ENCODE measurements at places on chromosomes 6 and 20.

DNA sequence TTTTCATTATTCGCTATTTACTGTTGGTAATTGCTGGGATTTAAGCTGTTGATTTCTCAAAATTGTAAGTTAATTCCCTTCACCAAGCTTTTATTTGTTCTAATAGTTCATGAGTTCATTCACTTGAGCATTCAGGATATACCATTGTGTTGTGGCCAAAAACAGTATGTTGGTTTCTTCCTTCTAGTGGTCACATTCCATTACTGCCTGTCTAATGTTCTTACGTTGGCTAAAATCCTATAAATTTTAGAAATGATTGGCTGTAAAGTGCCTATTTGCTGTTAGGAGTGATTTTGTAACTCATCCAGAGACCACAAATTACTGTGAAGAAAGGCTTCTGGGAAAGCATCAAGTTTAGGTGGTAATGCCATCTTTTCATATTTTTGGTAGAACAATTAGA, 76.3 kb downstream of the FARS2 start:
- DNase-seq: no peak

DNA sequence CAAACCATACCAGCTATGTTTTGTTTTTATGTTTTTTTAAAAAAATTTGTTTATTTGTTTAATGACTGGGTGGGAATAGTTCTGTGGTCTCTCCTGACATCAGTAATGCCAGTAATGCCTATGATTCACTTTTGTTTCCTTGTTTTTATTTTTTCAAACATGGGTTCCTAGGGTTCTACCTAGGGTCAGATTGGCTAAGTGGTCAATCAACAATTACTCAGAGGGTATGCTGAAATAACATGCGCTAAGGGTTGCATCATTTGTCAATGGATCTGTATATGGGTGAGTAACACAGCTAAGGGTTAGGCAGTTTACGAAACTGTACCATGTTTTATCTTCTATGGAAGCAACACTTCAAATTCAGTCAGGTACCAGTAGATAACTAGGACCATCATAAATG, 583.8 kb upstream of the GJE1 start:
- no peak for DNase-seq

DNA sequence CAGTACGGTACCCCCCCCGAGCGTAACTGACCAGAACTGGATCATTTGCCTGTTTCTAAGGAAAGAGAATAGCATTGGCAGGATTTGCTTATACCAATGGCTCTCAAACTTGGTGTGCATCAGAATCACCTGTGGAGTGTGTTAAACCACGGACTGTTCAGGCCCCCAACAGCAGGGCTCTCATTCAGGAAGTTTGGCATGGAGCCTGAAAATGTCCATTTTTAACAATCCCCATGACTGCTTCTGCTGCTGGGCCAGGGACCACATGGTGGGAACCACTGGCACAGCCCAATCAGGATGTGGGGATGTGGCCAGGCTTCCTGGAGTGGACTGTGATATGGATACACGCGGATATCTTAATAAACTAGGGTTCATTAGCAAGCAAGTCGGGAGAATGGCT, 53.9 kb downstream of the GTF2H5 start:
- no peak for DNase-seq

DNA sequence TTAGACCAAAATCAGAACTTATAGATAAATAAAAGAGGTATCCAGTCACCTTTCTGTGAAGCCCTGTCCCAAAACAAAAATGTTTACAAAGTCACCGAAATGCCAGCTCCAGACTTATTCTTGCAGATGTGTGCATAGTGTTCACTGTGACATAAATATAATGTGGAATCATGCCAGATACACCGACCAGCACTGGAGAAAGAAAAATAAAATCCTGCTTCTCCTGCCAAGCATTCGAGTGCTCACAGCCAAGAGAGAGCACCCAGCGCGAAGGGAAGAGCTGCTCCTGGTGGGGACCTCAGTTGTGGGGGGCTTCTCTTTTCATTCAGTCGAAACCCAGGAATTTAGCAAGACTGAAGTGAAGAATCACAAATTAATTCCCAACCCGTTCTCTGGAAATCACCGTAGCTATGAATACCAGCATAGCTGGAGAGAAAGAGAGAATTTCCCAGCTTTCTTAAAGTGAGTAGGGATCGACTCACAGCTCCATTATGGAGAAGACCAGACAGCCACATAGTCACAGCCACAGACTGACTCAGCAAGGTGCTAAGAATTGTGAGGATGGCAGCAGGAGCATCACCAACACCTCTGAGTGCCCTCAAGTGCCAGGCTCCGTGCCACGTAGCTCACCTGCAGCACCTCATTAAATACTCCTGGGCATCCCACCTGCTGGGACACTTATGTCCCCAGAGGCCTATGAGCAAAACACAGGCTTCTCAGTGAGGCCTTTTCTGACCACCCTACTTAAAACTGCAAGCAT, 33.2 kb downstream of the BFSP1 start:
- DNase-seq: no peak

GRCh38 chr20:51122931-51123658, 100.2 kb upstream of the KCNG1 start:
- no peak for DNase-seq

DNA sequence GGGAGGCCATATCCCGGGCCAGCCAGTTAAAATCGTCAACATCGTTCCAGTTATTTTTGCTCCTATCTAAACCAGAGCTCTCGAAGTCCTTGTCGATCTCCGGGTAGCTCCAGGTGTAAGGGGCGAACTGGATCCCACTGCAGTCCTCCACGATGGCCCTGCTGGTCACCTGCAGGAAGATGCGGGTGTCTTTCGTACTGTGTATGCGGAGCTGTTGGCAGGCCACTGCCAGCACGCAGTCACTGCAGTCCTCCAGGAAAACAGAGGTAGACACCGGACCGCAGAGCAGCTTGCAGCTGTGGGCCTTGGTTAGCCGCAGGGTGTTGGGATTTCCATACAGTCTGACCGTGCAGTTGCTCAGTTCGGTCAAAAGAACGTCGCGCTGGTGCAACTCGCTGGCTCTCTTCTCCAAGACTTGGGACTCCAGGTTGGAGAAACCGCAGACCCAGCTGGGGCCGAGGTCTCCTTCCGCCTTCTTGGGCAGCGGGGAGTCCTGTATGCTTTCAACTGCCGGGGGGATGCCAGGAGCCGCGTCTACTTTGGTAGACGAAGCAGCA, 742 bp downstream of the TBCC start:
- DNase-seq: no peak

- DNase-seq: no peak
Observed at GRCh38 chr6:84280639-84281038, 53.2 kb upstream of the CEP162 start.

DNA sequence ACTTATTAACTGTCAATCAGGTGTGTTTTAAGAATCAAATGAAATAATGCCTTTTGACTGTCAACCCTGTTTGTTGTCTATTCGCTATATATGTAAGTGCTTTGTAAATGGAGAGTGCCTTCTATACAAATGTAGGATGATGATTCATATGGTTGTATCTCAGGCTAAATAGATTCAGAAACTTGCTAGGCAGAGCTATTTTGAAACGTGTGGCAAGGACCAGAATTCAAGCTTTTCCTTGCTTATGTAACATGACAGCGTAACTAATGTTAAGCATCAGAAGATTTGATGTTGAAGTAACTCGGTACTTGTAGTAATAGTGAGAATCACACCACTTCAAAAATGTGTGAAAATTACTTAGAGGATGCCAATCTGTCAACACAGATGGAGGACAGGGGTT, 3.4 kb downstream of the OGFRL1 start:
- no peak for DNase-seq

DNA sequence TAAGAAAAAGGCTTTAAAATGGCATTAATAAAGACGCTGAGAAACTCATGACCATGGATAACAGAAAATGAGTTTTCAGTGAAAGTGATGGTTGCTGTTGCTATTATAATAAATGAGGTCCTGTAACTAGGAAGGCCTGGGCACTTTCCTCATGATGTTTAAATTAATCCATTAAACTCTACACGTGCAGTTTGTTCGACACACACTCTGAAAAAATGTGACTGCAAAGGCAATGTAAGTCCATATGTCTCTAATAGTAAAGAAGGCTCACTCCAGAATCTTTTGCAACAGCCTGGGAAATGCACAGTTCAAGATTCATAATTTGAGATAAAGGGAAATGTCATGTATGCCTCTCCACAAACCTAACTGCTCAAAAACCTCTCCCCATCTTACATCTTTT, 153.4 kb downstream of the COL12A1 start:
- DNase-seq: no peak

DNA sequence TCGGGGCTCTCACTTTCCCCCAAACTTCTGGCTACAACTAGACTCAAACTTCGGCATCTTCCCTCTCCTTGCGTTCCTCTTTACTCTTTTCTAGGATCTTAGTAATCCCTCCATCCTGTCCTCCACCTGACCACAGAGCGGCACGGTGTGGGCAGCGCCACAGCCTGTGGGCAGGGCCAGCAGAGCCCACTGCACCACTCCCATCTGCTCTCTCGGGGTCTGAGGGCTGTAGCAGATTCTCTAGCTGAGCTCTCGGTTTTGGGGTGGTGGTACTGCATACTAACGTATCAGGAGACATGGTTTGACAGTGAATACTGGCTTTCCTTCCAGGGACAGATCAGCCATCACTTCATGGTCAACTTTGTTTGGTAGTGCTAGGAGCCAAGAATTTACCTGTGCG, 57.4 kb downstream of the EZR start:
- DNase-seq: no peak

- no peak for DNase-seq
Observed at GRCh38 chr6:100229512-100229911, 235.2 kb downstream of the SIM1 start.
